ENCODE measurements at places on chromosomes 3 and 15.

DNA sequence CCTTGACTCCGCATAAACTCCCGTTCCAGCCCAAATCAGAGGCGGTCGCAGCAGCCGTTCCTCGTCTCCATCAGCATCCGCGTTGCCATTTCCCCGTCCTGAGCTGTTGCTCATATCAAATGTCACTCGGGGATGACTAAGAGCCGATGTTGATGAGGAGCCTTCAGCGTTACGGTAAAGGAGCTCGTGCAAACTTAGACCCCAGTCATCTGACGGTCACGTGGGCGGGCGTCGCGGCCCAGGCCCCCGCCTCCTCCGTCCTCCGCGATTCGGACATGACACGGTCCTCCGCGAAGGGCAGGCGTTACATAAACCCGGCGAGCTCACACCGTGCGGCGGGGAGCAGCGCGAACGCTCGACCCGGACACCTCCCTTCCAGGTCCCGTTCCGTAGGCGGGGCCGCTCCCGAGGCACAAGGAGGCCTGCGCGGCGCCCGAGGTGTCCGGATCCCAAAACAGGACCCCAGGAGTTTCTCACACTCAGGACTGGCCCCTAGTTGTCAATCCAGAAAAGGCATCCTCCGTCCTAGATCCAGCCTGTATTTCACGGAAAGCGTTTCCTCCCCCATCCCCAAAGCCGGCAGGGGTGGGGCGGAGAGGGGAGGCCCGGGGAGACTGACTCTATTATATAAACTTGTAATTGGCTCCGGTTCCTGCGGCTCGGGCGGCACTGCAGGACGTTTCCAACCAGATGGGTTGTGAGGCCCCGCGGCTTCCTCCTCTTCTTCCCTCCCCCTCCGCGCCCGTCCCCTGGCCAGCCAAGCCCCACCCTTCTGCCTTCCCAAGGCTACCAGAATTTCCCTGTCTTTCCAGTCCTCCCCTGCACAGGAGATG lies 100.0 kb upstream of the IGF1R start:
- DNase-seq, result no peak

DNA sequence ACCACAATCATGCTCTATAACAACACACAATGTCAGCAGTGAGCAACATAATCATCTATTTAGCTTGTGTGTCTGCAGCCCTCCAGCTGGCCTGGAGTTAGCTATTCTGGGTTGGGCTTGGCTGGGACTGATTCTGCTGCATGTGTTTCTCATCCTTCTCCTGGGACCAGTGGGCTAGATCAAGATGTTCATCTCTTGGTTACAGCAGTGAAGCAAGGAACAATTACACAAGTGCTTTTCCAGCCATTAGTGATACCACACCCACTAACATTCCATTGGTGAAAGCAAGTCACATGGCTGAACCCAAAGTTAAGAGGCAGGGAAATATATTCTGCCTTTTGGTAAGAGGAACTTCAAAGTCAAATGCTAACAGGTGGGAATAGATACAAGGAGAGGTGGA lies 14.6 kb downstream of the NUDT16 start:
- DNase-seq, result no peak

DNA sequence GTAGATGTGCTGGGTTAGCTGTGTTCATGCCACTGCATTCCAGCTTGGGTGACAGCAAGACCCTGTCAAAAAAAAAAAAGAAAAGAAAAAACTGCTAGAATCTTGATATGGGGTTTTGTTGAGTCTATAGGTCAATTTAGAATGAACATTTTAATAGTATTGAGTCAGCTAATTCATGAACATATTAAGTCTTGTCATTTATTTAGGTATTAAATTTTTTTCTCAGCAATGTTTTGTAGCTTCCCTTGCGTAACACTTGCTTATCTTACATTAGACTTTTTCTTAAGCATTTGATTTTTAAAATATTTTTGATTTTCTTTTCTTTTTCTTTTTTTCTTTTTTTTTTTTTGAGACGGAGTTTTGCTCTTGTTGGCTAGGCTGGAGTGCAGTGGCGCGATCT lies 60.7 kb upstream of the GOLGA6B start:
- DNase-seq, result no peak

- DNase-seq, result no peak
These were observed 7.4 kb upstream of the RBPMS2 start for GRCh38 chr15:64782751-64783150.

DNA sequence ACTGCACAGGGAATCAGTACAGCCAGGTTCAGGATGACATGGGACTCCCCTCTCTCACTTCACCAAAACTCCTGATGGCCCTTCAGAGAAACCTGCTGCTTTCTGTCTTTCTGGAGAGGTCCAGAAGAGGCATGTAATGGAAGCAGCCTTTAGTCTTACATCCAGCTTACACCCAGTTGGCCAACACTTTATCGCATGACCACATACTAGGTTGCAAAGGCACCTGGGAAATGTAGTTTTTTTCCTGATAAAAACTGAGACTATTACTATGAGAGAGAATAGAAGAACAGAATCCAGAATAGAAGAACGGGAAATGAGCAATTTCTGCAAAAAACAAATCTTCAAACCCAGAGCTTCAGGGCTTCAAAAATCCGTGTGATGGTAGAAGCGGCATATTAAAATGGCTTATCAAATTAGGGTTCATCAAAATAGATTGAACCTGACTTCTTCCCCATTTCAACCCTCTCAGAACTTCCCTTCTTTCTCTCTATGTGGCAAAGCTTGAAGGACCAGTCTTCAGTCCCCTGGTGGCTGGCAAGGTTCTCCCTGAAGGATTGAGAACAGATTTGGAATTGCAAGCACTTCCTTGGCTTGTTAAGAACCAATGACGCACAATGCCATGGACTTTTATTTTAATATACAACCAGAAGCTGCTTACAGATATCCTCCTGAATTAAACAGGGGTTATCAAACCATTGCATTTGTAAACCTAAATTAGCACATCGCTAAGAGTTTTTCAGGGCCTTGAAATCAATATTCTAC lies 34.4 kb downstream of the CORO2B start:
- no peak for DNase-seq

DNA sequence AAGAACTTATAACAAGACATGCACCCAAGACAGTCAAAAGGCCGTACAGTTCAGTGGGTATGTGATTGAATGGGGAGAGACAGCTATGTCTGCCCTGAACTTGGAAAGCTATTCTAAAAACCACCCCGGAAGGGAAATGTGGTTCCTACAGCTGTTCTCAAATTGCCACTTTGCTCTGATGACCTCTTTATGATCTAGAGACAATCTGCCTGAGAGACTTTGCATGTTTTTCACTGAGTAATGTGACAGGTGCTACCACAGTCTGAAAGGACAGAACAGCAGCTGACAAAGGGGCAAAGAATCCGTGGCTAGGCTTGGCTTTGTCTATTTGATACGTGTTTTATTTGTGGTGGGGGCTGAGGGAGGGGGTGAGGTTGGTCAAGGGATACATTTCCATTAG lies 148.3 kb upstream of the NPHP3 start:
- no peak for DNase-seq

DNA sequence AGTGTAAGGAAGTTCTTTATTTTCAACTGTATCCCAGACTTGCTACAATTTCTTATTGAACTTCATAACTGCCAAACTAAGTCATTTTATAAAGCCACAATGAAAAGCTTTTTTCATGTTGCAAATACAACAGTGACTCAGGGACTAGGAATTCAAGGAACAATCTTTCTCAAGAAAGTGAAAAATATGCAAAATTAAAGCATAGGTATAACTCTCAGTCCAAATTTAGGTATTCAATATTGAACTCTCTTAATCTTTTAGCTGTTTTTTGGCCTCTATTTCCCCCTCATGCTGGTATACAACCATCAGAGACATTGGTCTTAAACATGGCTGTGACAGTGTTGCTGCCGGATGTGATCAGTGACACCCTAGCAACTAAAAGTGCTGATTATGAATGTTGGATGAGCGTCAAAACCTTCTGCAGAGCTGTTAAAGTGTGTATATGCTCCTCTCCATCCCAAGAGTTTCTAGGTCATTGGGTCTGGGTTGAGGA lies 476.9 kb downstream of the ZNF385D start:
- DNase-seq, result no peak

GRCh38 chr15:31446546-31446945 lies 119.9 kb downstream of the KLF13 start:
- no peak for DNase-seq

DNA sequence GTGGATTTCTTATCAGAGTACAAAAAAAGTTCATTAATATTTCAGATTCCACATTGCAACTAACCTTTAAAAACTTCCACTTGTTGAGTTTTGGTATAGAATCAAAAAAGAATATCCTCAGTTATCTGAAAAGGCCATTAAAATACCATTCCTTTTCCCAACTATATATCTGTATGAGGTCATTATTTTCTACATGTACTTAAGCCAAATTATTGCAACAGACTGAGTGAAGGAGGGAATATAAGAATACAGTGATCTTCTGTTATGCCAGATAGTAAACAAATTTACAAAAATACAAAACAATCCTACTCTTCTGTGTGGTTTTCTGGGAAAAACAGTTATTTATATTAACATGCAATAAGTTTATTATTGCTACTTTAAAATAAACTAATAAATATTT lies 5.7 kb upstream of the GANC start:
- no peak for DNase-seq

- DNase-seq, result no peak
These were observed 418.9 kb upstream of the NAALADL2 start for GRCh38 chr3:174440253-174440701.

DNA sequence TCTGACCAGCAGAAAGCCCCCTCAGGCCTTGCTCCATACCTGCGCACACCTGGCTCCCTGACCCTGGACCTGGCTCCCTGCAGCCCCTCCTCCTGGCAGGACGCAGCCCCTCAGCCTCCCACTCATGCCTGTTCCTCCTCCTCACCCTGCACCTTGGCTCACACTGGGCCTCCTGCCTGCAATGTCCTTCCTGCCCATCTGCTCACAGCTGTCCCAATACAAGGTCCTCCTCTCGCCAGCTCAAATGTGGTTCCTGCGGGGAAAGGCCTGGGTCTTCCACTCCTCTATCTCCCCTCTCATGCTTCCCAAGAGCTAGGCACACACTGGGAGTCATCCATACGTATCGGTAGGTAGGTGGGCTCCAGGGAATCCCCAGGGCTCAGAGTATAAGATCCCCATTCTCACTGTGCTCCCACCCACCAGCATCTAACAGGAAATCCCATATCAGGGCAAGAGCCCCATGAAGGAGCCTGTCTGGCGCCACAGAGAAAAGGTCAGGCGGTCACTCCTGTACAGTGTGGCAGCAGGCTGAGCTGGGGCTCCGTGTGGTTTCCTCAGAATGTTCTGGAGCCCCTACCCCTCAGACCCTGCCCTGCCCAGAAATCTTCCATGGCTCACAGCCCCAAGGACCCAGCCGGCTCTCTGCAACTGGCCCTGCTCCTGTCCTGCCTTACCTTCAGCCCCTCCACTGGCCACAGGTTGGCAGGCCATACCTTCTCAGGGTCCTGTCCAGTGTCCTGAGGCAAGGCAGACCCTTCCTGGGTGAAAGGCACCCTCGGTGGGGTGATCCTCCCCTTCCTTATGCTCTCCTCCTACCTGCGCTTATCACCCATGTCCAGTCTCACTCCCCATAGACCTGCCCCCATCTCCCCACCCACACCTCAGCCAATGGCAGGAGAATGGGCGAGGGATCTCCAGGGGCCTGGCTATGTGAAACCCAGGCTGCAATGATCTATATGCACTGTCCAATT lies 10.9 kb downstream of the PLCD1 start:
- no peak for DNase-seq

DNA sequence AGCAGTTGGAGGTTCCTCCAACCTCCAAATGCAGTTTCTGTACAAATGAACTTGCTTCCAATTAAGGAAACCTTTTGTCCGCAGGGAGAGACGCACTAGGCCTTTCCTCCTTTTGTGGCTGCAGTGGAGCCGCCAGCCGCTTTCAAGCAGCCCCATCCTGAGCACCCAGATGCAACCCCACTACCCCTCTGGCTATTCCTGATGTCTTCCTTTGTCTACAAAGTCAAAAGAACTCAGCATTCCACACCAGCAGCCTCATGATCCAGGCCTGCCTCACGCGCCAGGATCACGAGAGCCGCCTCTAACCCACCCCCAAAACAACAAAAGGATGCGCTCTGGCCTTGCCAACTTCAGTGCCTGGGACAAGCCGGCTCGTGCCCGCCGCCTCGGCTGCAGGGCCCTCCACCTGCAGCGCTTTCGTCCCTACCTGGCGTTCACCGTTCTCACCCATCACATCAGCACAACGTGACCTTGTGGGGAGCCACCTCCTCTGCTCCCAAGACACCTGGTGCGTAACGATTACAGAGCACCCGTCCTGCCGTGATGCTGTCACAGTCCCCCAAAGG lies 48.2 kb upstream of the MUC4 start:
- no peak for DNase-seq

DNA sequence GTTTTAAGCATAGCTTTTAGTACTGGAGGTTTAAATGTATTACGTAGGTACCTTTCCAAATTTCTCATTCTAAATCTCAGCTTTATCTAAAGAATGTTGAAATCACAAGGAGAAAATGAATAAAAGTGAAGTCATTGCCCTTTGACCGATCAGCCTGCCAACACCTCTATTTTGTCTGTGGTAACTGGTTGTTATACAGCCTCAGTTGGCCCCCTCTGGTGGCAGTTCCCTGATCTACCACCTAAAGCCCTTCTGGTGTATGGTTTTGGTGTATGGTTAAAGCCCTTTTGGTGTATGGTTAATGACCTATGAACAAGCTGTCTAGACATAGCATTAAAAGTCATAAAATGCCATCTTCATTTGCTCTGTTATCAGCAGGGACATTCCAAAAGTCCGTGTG lies 378.2 kb upstream of the AZI2 start:
- DNase-seq, result peak; percentile 20

DNA sequence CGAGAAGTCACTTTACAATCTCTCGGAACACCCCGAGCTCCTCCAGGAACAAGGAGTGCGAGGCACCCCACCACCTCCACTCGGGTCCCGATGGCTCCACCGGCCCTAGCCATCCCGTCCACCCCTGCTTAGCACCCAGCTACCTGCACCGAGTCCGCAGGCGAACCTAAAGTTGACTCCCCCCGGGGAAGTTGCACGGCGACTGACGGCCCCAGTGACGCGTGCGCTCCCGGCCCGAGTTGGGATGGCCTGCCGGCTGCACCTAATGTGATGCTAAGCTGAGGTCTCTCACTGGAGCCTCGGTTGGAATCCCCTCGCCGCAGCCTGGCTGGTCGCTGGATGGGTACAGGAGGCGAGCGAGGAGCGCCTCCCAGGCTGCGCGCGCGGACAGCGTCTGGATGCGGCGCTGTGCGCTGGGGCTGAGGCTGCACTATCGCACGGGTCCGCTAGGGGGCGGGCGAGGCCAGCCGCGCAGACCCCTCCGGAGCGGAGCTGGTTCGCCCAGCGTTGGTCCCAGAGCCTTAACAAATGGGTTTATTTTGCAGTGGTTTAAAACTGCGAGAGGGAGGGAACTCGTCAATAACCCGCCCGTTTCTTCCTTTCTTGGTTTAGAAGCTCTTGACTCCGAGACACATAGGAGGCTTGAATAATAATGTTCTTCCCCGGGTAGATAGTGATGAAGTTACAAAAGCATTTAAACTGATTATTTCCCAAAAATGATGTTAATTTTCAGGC lies at the start of gene OXTR:
Gene OXTR (minus strand): TSS at position 526 of the 735 bp plus-strand sequence. CDS start 1,426 bp downstream, outside the sequence.
- peak; percentile 92 for DNase-seq

DNA sequence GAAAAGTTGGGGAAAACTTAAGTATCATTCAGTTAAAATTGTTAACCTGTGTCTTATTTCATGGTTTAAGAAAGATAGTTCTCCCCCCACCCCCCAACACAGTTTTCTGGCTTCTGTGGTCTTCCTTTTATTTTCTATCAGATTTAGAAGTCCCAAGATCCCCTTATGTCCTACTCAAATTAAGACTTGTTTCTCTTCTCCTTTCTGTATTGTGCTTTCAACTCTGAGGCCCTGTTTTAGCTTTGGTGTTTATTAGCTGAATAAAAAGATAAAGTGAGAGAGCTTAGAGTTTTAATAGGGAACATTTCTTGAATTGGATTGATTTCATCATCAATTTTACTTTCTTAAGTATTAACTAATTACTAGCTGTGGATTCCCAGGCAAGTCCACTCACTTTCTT lies 62.6 kb downstream of the AKAP13 start:
- DNase-seq, result no peak

GRCh38 chr3:147945968-147946519 lies 536.9 kb downstream of the ZIC1 start:
- peak; percentile 26 for DNase-seq

All from GM20000 (cell line).